ENCODE measurements at places on chromosomes 7 and 10.
A peak's percentile ranks its signal among the peaks of the same experiment; 100 is the strongest.

DNA sequence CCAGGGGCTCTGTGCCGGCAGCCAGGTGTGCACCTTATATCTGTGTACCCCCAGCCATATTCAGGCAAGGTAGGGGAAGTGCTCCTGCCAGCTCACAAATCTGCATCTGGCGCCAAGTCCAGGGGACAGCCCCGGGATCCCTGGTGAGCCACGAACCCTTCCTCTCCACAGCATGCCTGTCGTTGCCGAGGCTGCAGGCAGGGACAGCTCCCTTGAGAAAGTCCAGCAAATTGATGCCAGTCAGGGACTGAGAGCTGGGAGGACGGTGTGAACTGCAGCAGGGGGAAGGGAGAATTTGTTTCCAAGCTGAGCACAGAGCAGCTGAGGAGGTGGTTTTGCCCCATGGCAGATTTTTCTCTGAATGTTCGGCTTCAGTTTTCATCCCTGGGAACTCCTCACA lies 919 bp downstream of the PLA2G12B start:
- DNase-seq = no peak

DNA sequence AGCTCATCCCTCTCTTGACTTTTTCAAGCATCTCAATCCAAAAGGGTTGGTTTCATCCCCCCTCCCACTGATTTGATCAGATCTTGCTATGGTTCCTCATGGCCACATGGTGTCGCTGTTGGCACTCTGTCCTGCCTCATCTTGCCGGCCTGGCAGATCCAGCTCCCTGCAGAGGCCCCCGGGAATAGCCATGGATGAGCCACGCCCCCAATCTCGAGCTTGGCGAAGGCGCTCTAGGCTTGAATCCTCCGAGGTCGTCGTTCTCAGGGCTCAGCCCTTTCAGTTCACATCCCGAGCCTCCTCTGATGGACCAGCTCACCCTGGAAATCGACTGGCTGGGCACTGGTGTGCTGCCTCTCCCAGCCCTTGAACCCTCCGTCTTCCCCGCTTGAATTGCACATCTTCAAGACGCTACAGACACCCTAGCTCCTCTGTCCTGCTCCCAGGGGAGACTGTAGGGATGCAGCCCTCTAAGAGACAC lies 628.7 kb downstream of the TYW1 start:
- DNase-seq = peak; percentile 29

DNA sequence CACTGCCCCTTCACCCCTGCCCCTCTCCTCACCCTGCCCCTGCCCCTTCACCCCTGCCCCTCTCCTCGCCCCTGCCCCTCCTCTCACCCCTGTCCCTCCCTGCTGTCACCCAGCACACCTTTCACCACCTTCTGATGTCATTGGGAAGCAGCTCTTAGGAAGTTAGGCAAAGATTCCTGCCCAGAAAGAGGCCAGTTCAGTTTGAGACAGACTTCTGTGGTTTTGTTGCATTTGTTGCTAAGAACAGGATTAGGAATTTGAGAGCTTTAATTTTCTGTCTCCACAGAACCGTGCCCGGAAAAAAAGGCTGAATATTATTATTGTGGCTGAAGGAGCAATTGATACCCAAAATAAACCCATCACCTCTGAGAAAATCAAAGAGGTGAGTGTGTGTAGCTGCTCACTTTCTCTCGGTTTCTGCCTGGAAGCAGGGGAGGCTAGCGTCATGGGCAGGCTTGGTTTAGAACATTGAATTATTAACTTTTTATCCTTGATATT lies 39.6 kb downstream of the PFKP start:
- DNase-seq = no peak

GRCh38 chr10:34748357-34748756 lies 66.7 kb downstream of the PARD3 start:
- no peak for DNase-seq

- no peak for DNase-seq
These were observed 140.8 kb downstream of the ETV1 start for GRCh38 chr7:13848681-13849131.

GRCh38 chr7:123637203-123637602 lies 18.5 kb upstream of the LMOD2 start:
- DNase-seq = no peak

GRCh38 chr10:101716891-101717659 lies 22.1 kb upstream of the FBXW4 start:
- DNase-seq = no peak

DNA sequence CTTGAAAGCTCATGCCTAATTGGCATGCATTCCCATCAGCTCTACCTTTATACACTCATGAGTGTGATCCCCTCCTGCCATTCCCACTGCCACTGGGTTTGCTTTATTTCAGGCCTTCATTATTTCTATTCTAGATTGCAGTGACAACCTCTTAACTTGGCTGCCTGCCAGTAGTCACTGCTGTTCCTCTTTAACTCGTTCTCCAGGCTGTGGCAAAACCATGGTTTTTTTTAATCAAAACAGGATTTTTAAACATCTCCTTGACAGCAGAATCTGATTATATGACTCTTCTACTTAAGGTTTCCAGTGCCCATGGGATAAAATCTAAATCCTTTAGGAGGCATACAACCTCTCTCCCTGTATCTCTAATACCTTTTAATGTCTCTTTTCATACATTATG lies 223.7 kb upstream of the PCDH15 start:
- DNase-seq = no peak

DNA sequence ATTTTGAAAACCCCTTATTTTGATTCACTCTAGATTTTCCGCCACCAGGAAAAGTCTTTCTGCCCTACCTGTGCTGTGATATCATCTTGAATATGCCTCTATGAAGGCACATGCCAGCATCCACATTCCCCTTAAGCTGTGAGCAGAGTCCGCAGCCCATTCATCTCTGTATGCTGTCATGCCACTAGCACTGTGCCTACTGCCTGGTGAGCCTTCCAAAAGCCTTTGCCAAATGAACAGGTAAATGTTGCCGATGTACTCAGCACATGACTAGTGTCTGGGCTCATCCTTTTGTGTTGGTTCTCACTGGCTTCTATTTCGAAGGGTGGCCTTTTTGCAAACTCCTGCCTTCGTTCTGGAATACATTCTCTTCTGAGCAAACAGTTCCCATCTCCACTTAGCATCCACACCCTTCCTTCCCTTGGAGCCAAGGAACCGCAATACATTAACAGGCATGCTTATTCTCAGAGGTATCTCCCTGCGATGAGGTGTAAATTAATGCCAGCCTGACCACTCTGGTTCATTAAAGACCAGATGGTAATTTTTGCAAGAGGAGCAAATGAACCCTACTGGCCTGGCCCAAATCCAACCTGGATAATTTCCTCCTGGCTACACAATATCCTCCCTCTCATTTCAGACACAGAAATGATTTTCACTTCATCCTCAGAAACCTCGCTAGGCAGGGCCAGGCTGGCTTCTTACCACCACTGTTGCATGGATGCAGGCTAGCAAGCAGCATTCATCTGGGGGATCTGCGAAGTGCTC lies 339.7 kb upstream of the NFE2L3 start:
- DNase-seq = no peak

DNA sequence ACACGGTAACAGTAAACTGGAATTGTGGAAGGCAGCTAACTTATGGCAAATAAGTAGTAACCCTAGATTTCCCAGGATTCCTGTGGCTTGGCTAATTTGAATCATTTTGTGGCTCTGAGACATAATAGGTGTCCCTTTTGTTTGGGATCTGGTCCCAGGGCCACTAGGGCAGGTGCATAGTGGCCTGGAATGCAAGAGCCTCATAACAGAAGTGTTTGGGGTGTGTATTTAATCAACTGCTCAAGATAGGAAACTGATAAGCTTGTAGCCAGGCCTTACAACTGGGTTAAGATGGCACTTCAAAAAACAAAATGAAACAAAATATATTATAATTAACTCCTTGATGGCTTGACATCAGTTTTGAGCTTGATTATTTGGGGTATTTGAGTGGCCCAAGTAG lies 541.8 kb downstream of the ETV1 start:
- DNase-seq = no peak

- DNase-seq = no peak
These were observed 16.2 kb upstream of the TES start for GRCh38 chr7:116194115-116194514.

- peak; percentile 87 for DNase-seq
These were observed 2.5 kb downstream of the LRCH4 start for GRCh38 chr7:100583132-100584053.

DNA sequence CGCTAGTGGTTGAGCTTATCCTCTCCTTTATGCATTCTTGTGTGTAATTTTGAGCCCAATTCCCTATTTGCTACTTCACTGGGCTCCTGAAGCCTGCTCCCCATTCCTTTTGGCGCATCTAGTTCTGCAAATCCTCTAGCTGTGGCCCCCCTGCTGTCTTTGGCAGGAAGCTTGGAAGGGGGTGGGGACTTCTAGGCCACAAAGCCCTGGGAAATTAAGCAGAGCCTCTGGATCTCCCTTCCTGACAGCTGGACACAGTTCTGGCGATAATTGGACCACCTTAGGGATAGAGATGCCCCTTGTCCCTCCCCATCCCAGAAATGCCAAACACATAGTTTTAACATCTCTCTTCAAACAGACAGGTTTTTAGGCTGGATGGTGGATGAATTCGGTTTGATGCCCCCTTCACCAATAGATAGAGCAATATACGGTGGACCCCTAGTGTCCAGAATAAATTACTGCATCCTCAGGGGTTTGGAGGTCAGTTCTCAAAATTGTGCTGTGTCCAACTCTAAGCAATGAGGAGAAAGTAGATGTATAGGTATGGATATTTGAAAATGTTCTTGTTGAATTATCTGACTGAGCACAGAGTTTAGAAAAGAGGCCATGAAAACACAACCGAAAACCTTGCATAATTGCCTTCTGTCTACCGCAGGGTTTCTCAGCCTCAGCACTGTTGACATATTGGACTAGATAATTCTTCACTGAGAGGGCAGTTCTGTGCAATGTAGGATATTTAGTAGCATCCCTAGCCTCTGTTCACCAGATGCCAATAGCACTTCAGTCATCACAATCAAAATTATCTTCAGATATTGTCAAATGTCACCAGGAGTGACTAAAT lies 75.5 kb downstream of the PAPSS2 start:
- no peak for DNase-seq

DNA sequence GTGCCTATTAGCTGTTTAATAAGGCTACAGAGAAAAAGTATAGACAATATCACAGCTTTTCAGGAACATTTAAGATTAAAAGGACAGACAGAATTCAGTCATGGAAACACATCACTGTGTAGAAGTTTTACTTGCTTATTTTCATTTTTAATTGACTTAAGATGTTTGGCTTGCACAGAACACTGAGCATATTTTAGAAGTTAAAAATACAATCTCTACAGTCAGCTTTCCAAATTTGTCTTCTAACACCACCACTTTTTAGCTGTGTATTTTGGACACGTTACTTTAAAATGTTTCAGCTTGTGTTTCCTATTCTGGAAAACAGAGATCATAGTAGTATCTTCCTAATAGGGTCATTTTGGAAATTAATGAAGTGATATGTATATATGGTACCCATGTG lies 11.8 kb downstream of the CFAP69 start:
- no peak for DNase-seq

DNA sequence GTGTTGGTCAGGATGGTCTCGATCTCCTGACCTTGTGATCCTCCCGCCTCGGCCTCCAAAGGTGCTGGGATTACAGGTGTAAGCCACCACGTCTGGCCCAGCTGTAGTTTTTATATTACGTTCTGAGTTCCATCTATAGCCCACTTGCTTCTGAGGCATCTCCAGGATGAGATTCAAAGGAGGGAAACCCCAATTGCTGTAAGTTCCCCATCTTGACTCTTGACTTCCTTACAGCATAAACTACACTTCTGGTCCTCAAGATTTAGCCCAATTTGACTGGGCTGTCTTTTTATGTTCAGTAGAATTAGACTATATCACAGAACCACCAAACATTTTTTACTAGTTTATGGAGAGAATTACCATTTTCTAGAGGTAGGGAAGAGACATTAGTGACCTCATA lies 44.3 kb downstream of the CCM2 start:
- DNase-seq = no peak

GRCh38 chr7:24241206-24241605 lies 42.8 kb upstream of the NPY start:
- DNase-seq = no peak

- DNase-seq = no peak
These were observed 71.8 kb downstream of the LRRN3 start for GRCh38 chr7:111162692-111163091.

DNA sequence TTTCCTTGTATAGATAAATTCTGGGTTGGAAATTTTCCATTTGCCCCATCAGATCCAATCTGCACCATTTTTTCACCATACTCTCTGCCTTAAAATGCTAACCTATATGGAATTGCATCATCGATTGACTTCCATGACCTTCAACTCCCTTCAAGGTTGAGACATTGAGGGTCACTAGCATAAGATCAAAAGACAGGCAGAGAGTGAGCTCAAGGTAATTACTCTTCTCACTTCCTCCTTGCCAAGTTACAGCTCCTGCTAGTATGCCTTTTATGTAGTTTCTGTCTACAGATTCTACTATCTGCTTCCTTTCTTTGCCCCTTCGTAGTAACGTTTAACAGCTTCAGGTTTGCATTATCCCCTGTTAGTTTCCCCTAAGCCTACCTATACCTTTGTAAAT lies 1127.7 kb upstream of the LRRTM3 start:
- no peak for DNase-seq

DNA sequence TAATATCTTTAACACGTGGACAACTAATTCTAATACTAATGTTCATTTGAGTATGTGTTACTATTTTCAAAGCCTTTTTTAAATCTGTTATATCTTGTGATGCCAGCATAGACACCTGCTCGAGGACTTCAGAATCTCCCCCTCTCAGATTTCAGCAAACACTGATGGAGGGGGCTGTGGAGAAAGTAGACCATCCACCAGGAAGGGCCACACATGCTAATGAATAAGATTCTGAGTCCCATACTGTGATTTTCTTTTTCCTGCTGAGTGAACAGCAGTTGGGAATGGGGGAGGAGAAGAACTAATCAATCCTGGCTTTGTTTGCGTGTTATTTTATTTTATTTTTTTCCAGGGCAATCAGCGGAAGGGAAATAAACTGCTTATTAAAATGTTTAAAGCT lies 157.9 kb upstream of the CSTF2T start:
- no peak for DNase-seq

GRCh38 chr7:37068038-37068437 lies 343.7 kb upstream of the AOAH start:
- no peak for DNase-seq

DNA sequence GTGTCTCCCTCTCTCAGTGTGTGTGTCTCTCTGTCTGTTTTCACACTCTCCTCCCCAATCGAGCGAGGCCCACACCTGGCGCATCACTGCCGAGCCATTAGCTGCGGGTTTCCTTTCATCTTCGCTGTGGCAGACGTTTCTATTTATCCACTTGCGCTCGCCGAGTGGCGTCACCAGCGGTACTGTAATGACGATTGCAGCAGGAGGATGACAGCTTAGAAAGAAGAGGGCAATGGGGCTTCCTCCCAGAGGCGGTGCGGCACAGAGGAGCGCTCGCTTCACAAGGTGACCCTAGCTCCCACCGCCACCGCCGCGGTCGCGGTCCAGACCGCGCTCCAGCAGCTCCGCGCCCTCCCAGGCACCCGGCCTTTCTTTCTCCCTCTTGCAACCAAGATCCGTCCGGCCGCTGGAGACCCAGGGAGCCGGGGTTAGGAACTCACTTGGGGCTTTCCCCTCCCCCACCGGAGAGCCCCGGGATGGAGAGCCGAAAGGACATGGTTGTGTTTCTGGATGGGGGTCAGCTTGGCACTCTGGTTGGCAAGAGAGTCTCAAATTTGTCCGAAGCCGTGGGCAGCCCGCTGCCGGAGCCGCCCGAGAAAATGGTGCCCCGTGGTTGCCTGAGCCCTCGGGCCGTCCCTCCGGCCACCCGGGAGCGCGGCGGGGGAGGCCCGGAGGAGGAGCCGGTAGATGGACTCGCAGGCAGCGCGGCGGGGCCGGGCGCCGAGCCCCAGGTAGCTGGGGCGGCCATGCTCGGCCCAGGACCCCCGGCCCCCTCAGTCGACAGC lies at the start of gene EVX1:
Gene EVX1, plus strand, starts transcription at position 248 of the 785 bp plus-strand sequence. Its CDS starts 229 bp downstream, at position 477.
- no peak for DNase-seq

- DNase-seq = peak; percentile 80
These were observed 122.7 kb upstream of the PRSS1 start for GRCh38 chr7:142626420-142627035.

All from activated CD4-positive, alpha-beta T cell treated with anti-CD3 and anti-CD28 coated beads, Interleukin-2, amount 10 ng/mL, durations not matched to agents 7 days and 5 days (primary cell).